Mesendoderm (in vitro differentiated cells): ENCODE measurements at places on chromosomes 6 and 20.

DNA sequence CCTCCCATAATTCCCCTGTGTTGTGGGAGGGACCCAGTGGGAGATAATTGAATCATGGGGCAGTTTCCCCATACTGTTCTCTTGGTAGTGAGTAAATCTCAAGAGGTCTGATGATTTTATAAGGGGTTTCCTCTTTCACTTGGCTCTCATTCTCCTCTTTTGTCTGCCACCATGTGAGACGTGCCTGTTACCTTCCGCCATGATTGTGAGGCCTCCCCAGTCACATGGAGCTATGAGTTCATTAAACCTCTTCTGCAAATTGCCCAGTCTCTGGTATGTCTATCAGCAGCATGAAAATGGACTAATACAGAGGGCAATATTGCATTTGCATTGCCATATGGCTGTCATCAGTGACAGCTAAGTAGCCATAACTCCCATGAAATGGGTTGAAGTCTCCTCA is 63.2 kb downstream of the ZNF217 start:
- no peak for DNase-seq

- no peak for DNase-seq
Observed at GRCh38 chr20:14507711-14508110, 170.3 kb upstream of the FLRT3 start.

DNA sequence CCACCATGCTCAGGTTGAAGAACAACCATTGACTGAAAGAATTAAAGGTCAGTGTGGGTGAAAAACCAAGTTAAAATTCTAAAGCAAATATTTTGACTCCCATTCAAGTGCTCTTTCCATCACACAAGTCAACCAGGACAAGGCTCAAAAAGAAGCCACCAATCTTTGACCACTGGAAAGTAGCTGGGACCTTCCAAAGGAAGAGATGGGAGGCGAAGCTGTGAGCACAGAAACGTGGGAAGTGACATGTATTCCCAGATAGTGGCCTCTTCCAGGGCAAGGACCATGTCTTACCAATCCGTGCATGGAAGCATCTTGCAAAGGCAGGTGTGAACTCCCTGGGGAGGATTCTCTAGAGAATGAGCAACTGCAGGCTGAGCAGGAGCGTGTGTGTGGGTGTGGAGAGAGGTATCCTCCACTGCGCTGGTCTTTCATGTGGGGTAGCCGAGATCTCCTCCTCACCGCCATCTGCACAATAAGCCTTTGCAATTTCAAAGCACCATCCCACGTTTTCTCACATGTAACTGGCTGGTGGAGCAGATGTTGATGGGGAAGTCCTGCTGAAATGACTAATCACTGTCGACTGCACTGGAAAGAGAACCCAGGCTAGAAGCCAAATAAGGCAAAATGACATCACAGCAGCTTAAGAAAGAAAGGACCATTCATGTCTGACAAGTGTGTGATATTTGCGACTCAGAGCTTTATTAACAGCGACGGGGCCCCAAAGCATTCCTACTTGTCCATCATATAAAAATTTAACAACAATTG is 189.4 kb upstream of the RREB1 start:
- DNase-seq: no peak

DNA sequence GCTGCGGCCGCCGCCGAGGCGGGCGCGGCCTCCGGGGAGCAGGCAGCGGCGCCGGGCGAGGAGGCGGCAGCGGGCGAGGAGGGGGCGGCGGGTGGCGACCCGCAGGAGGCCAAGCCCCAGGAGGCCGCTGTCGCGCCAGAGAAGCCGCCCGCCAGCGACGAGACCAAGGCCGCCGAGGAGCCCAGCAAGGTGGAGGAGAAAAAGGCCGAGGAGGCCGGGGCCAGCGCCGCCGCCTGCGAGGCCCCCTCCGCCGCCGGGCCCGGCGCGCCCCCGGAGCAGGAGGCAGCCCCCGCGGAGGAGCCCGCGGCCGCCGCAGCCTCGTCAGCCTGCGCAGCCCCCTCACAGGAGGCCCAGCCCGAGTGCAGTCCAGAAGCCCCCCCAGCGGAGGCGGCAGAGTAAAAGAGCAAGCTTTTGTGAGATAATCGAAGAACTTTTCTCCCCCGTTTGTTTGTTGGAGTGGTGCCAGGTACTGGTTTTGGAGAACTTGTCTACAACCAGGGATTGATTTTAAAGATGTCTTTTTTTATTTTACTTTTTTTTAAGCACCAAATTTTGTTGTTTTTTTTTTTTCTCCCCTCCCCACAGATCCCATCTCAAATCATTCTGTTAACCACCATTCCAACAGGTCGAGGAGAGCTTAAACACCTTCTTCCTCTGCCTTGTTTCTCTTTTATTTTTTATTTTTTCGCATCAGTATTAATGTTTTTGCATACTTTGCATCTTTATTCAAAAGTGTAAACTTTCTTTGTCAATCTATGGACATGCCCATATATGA is 3.2 kb downstream of the MARCKS start:
- DNase-seq: no peak

GRCh38 chr6:17278289-17279063 is 2.7 kb upstream of the RBM24 start:
- DNase-seq: no peak

GRCh38 chr6:154619146-154619545 is 108.7 kb upstream of the CNKSR3 start:
- DNase-seq: no peak

DNA sequence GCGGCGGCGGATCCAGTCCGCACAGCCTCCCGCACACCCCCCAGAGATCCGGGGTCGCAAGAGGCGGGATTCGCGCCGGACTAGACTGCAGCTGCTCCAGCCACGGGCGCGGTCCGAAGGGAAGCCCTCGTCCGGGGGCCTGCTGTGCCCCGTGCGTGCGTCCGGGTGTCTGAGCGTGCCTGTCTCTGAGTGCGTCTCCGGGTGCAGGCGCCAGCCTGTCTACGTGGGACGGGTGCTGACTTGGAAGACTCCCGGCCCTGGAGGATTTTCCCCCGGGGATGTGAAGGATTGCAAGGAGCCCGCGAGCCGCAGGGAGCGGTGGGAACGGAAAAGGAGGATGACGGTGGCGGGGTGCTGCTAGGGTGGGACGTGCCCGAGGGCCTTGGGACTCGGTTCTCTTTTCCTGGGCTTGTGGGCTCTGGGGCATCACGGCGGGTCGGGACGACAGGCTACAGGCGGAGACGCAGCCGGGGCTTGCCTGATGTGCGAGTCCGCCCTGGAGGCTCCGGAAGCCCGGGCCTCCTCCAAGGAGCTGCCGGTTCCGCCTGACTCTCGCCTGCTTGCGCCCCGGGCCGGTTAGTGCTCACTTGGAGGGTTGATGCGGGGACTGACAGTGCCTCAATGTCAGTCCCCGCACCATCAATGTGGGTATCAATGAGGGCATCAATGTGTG is 5.7 kb downstream of the MAFB start:
- DNase-seq: peak; percentile 42
